Naive thymus-derived CD8-positive, alpha-beta T cell (primary cell): ENCODE measurements at places on chromosomes 6 and 20. TPM values are rescaled to one million over a fixed set of nuclear protein-coding genes. Genes with fewer than 3 reads are reported as not detected.

Gene ENPP3
- polyA plus RNA-seq, result 0.11 TPM

Gene COL9A3
- 0.15 TPM for polyA plus RNA-seq

GRCh38 chr6:3017304-3017703 is 17.6 kb downstream of the NQO2 start:
- no peaks in the 10 kb centered on the region for H3K27me3 ChIP-seq
- no peaks in the 10 kb centered on the region for H3K4me1 ChIP-seq
- H3K27ac ChIP-seq, result no peak overlapping the region
- peaks cover 50% of the 10 kb centered on the region for H3K36me3 ChIP-seq

DNA sequence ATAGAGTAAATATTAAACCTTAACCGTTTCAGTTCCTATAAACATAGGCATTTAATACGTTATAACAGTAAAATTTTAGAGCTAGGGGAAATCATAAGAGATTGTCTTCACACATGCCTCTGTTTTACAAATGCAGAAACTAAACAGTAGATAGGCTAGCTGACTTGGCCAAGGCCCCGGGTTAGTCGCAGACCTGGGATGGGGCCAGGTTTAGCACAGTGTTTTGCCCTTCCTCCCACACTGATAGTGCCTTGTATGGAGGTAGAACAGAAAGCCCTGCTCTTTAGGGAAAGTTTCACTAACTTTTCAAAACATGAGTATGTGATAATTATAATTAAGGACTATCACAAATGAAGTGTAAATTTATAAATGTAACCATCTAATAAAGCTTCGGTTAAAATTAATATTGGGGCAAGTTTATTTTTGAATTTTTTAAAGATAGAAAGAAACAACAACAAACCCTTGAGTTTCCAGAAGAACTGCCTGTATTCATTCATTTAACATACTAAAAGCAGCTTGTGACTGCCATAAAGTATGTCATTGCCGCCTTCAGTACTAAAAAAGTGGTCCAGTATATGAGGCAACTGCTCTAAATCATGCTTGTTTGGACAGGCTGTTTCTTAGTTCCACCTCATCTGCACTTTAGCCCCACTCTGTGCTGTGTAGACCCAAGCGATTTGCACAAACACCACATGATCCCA is 62.5 kb upstream of the LOC128125822 start:
- H3K36me3 ChIP-seq, result no peaks in the 10 kb centered on the region
- no peak overlapping the region for H3K4me3 ChIP-seq
- H3K4me1 ChIP-seq, result no peaks in the 10 kb centered on the region
- no peak overlapping the region for H3K27ac ChIP-seq

Gene SPEF1
- polyA plus RNA-seq, result not detected

Gene SNPH
- polyA plus RNA-seq, result 6.3 TPM

Gene MRS2
- 19.7 TPM for polyA plus RNA-seq

Gene GSTA3
- not detected for polyA plus RNA-seq

DNA sequence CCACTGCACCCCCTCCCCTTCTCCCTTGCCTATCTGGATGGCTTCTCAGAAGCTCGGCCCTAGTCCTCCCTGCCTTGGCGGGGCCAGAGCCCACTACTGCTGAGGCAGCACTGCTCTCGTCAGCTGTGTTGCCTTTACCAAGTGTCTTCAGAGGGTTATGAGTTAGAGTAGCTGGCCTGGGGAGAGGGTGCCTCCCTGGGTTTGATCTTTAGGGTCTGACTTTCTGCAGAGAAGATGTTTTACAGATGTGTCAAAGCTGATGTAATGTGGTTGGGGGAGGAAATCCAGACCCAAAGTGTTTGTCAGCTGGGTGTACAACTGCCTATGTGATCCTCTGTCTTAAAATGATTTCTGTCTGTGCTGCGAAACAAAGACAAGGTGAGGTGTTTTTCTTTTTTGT is 30.4 kb upstream of the PI16 start:
- H3K27ac ChIP-seq, result peak overlapping the region; percentile 33
- H3K4me1 ChIP-seq, result peaks cover 1% of the 10 kb centered on the region
- H3K36me3 ChIP-seq, result no peaks in the 10 kb centered on the region
- peak; percentile 14 for DNase-seq

DNA sequence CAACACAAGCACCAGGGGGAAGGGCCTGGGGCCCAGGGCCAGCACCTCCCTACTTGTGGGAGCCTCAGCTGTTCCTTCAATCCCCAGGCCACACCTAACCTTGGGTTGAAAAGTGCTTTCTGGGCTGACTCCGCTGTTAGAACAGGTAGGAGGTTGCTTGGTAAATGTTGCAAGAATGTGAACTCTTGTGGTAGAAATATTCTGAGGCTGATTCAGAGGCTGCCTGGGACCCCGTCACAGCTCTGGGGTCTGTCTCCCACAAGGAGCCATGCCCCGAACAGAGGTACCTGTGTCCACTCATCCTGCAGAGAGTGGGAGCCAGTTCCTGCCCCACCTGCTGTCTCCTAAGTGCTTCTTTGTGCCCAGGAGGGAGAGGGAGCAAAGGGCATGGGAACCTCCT is 14.4 kb upstream of the MAS1L start:
- DNase-seq, result no peak
- no peaks in the 10 kb centered on the region for H3K36me3 ChIP-seq

Gene SLC22A2
- polyA plus RNA-seq, result not detected

Gene RAB5IF
- polyA plus RNA-seq, result 141 TPM

DNA sequence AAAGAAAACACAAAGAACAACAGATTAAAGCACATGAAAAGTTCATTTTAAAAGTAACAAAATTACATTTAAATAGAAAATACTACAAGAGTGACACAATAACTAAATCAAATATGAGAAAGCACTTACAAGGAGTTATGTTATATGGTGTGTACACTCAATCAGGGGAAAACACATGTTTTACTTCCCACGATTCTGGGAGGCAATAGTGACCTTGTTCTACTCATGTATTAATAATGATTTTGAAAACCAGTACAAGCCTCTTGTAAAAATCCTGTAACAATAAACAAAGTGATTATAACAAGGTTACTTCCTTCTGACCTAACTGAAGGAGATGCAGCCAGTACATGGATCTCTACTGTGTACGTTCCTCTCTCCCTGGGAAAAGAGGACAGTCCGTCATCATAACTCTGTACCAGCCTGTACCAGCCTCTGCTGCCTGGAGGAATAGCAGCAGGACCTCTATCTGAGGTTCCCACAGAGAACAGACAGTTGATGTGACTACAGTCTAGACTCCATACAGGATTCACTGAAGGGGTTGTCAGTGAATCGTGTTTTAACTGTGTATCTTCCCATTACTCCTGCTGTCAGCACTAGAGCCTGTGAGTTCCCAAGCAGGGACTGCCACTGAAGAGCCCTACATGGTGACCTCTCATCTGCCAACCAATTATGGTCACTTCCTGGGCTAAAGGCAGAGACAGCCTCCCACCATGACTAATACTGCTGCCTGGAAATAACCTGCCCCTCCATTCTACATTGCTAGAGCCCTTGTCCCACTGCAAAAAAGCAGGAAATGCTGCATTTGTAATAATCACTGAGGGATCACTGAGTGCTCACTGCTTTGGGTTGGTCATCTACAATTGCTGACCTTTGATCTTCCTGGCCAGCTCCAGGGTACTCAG is 149.7 kb downstream of the KIF16B start:
- H3K4me1 ChIP-seq, result no peaks in the 10 kb centered on the region
- H3K4me3 ChIP-seq, result no peak overlapping the region
- no peak for DNase-seq
- no peak overlapping the region for H3K27ac ChIP-seq

DNA sequence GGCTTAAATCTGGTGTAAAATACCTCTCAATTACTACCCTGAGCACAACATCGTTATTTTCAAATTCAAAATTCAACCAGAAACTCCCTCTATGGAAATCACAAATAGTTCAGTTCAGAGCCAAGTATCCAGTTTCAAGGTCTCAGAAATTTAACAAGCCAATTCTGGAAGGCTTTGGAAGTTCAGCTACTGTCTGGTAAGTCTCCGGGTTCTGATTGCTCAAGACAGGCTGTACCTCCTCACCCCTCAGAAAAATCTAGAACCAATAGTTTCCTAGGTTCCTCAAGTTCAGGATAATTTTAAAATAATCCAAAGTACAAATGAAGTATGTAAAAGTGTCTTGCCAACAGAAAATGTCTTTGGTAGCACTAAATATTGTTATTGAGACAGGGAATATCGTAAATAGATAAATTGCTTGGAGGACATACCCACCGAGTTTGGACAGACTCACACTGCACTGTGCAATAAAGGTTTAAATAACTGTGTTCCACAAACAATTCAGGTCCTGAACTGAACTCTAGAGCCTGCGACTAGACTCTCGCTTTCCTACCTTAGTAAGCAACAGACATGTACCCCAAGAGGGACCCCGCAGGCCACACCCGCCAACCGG is 729 bp downstream of the ATG5 start:
- H3K4me1 ChIP-seq, result peaks cover 59% of the 10 kb centered on the region
- H3K27me3 ChIP-seq, result peaks cover 14% of the 10 kb centered on the region
- peak overlapping the region; percentile 99 for H3K27ac ChIP-seq
- H3K4me3 ChIP-seq, result peak overlapping the region; percentile 95

Gene FOXO3
- 14.7 TPM for polyA plus RNA-seq

GRCh38 chr6:45816674-45817297 is 198.9 kb downstream of the CLIC5 start:
- H3K27me3 ChIP-seq, result peaks cover under 1% of the 10 kb centered on the region
- no peak overlapping the region for H3K4me3 ChIP-seq
- no peaks in the 10 kb centered on the region for H3K4me1 ChIP-seq
- DNase-seq, result no peak

Gene LTB
- 1,173 TPM for polyA plus RNA-seq

- DNase-seq, result no peak
- no peaks in the 10 kb centered on the region for H3K4me1 ChIP-seq
- no peaks in the 10 kb centered on the region for H3K36me3 ChIP-seq
- no peaks in the 10 kb centered on the region for H3K27me3 ChIP-seq
- no peak overlapping the region for H3K4me3 ChIP-seq
- H3K27ac ChIP-seq, result no peak overlapping the region
Observed at GRCh38 chr20:61659994-61660346, 405.7 kb downstream of the TAF4 start.

GRCh38 chr20:14536738-14537137 is 199.3 kb upstream of the FLRT3 start:
- H3K27me3 ChIP-seq, result no peaks in the 10 kb centered on the region
- H3K4me1 ChIP-seq, result no peaks in the 10 kb centered on the region
- no peaks in the 10 kb centered on the region for H3K36me3 ChIP-seq
- no peak overlapping the region for H3K4me3 ChIP-seq

GRCh38 chr20:50635676-50636600 is 55.4 kb downstream of the RIPOR3 start:
- no peak overlapping the region for H3K4me3 ChIP-seq
- no peak overlapping the region for H3K27ac ChIP-seq
- peaks cover 3% of the 10 kb centered on the region for H3K27me3 ChIP-seq
- H3K4me1 ChIP-seq, result no peaks in the 10 kb centered on the region

Gene NEURL2
- polyA plus RNA-seq, result 0.53 TPM

DNA sequence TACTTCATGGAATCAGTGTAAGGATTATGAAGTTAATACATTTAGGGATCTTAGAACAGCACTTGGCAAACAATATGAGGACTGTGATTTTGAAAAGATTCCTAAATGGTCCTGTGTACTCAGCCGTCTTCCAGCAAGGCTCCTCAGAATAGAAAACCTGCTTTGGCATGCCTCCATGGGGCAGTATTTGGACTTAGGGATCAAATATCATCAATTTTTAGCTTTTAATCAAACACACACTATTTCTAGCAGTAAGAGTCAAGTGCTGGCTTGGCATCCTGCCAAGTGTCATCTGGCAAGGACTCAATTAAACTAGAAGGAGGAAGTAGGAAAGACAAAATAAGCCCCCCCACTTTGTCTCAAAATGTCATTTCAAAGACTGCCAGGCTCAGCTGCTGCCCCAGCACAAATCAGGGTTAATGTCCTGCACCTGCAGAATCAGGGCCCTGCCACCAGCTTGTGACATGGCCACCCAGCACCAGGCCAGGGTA is 40.8 kb downstream of the IYD start:
- no peak for DNase-seq
- H3K27me3 ChIP-seq, result peaks cover 28% of the 10 kb centered on the region
- H3K27ac ChIP-seq, result no peak overlapping the region
- H3K4me1 ChIP-seq, result peaks cover 4% of the 10 kb centered on the region
- H3K36me3 ChIP-seq, result peaks cover 8% of the 10 kb centered on the region

DNA sequence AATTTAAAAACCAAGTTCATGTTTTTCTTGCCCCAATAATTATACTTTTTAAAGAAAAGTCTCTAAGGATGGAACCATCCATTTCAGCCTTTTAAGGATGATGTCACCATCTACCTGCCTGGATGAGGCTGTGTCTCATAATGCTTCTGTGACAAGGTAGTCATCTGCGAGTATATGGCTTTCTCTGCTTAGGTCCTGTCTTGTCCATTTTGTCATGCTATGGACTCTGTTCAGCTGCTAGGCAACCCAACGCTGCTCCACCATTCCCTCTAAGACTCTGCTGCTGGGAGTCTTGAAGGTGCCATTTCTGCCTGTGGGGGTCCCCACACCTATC is 459.8 kb upstream of the RUNX2 start:
- H3K36me3 ChIP-seq, result peaks cover 21% of the 10 kb centered on the region
- peaks cover 31% of the 10 kb centered on the region for H3K4me1 ChIP-seq
- H3K27me3 ChIP-seq, result no peaks in the 10 kb centered on the region
- DNase-seq, result no peak
- H3K27ac ChIP-seq, result no peak overlapping the region
- H3K4me3 ChIP-seq, result no peak overlapping the region

DNA sequence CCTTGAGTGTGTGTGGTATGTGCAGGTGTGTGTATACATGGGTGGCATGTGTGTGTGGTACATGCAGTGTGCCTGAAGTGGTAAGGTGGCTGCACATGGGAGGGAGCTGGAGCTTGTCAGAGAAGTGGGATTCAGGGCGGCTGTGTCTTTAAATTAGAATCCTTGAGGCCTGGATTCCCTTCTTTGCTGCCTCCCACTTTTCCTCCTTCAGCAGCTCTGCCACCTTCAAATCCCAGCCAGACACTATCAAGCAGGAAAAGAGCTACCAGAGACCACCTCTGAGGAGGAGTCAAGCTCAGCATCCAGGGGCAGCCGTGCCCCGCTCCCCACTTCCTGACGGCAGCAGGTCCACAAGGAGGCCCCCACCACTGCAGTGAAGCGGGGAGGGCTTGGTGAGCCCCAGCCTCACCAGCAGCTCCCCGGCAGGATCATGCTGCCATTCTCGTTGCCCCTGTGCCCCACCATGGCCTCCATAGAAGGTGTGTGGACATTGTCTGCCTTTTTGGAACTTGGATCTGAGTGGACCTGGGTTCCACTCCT is 131.0 kb upstream of the MLN start:
- H3K4me3 ChIP-seq, result no peak overlapping the region
- peaks cover 17% of the 10 kb centered on the region for H3K4me1 ChIP-seq
- no peak for DNase-seq
- no peak overlapping the region for H3K27ac ChIP-seq
- no peaks in the 10 kb centered on the region for H3K27me3 ChIP-seq

Gene MEI4
- not detected for polyA plus RNA-seq

Gene HLA-DRB5
- polyA plus RNA-seq, result 28.5 TPM

Gene C2
- polyA plus RNA-seq, result not detected

Gene HTR1B
- not detected for polyA plus RNA-seq

- no peaks in the 10 kb centered on the region for H3K4me1 ChIP-seq
- no peak for DNase-seq
- no peak overlapping the region for H3K27ac ChIP-seq
Observed at GRCh38 chr6:23016696-23017095, 447.3 kb downstream of the HDGFL1 start.

Gene NKAPL
- 0.26 TPM for polyA plus RNA-seq
